T-helper 22 cell (primary cell): ENCODE measurements at places on chromosomes 2 and 18.

GRCh38 chr2:37894601-37895000 is 30.5 kb upstream of the RMDN2 start:
- no peak for DNase-seq

DNA sequence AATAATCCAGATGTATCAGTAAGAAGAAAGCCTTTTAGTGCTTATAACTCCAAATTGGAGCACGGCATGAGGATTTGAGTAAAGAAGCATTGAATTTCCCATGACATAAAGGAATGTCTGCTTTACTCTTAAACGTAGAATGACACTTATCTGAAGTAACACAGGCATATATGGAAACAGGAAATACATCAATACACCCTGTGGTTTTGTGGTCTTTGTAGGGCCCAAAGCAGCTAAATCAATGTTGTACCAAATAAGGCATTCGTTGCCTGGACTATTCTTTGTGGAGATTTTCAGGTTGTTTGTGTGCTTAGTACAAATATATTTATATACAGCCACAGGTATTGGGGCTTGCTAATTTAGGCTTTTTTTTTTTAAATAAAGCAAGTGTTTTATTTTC is 660.5 kb downstream of the LRRTM4 start:
- no peak for DNase-seq

- DNase-seq, result no peak
These were observed 281.0 kb upstream of the KYNU start for GRCh38 chr2:142596334-142597088.

GRCh38 chr2:195475336-195475735 is 181.7 kb upstream of the SLC39A10 start:
- no peak for DNase-seq
